ENCODE measurements at places on chromosomes 2 and 18.

GRCh38 chr18:59056706-59057492, 82.8 kb upstream of the SEC11C start:
- DNase-seq: peak; percentile 7

GRCh38 chr2:65598264-65598663, 165.9 kb upstream of the SPRED2 start:
- no peak for DNase-seq

DNA sequence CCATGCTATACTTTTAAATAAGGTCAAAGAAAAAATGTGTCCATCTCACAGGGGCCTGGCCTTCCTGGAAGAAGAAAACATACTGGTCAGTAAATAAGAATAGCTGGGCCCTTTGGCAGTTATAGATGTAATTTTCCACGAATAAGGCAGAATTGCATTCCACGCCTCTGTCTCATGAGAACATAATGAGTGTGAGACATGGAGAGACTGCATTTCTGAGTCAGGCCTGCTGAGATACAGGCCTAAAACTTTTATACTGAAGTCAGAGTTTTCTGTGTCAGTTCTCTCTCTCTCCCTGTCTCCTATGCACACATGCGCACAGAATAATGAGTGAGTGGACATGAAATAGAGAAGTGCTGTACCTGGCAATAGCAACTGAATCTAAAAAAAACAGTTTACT, 20.4 kb upstream of the IL1R1 start:
- no peak for DNase-seq

DNA sequence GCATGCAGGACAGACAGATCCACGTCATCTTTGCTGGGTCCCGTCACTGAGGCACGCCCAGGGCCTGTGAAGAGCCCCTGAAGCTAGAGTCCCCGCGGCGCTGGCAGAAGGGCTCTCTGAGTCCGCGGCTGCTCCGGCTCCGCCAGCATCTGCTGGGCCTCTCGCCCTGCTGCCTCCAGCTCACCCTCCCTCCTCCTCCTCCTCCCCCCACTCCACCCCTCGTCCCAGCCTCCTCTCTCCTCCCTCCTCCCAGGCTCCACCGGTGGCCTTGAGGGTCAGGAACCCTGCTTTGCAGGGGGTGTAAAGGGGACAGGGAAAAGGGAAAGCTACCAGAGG, at the start of gene TNS1:
TNS1 (minus strand) TSS at position 151 of the 336 bp plus-strand sequence; CDS start at position 28, 123 bp downstream.
- no peak for DNase-seq

DNA sequence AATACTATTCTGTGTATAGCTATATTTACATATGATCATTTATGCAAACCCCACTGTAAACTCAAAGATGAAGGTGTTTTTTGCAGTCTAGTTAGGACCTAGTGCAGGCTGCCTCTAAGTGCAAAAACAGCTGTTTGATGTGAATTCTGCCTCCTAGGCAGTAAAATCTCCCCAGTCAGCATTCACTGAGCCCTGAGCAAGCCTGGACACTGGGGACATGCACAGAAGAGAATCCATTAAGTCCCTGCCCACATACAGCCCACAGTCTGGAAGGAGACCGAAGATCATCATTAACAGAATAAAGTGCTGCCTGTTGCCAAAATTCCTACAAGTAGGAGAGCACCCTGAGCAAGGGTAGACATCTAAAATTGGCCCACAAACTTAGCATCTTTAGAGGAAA, 14.4 kb upstream of the BIN1 start:
- no peak for DNase-seq

DNA sequence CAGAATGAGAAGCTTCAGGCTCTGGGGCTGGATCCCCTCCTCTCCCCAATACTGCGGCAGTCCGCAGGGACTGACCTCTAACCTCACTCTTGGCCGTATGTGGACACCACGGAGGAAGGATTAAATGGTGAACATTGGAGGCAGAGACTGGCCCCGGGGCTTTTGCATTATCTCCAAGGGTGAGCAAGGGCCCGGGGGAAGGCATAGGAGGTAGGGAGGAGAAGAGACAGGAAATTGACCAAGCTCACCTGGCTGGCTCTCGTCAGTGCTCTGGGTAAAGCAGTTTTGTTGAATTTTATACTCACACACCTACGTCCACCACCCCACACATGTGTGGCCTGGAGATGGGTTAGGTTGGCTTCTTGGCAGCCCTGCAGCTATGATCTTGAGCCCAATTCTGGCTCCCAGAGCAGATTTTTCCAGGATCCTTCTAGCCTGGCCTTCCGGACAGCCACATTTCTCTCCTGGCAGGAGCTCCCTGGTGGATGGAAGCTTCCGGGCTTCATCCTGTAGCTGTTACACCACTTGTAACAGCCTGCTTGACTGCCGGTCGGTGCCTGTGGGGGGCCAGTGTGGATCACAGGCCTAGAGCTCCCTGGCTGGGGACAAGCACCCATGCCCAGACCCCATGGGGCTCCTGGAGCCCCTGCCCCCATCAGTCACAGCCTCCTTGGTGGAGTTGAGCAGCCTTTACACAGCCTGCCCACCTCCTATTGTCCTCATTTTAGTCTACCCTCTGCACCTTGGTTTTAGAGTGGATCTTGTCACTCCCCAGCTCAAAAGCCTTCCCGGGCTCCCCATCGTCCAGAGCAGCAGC, 7.6 kb downstream of the ITM2C start:
- DNase-seq: no peak

GRCh38 chr2:15674637-15675455, 83.2 kb downstream of the DDX1 start:
- DNase-seq: no peak

GRCh38 chr2:230444832-230445231, 28.8 kb downstream of the SP100 start:
- DNase-seq: no peak

DNA sequence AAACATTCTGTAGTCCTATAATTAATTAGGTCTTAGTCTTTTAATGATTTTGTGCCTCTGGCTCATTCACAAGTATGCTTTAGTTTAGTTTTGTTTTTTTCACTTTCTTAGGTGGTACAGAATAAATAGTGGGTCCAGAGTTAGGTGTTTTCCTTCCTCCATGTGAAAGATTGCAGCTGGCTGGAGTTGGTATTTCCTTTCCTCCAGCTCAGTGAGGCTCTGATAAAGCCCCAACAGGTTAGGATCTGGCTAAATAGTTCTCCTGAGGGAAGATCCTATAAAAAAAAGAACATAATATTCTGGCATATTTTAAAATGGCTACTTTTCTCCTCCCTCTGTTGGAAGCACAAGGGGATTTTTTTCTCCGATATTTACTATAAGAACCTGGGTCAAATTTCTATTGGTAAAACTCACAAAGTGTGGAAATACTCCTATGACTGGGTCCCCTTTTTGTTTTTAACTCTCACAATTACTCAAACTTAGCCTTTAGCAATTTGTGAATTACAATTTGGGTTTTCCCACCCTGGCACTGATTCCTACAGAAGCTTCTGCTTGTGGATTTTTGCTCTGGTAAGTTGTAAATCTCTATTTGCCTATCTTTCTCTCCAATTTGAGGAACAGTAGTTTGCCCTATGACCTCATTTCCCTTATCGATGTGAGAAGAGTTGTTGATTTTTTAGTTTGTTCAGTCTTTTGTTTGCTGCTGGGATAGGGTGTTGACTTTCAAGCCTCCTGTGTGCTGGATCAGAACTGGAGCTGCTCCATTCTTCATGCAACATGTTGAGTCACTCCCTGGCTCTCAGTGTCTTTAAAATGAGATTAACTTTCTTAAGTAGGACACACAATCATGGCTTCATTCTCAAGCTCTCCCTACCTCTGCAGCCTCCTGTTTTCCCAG, 500.9 kb downstream of the RNF144A start:
- DNase-seq: no peak

DNA sequence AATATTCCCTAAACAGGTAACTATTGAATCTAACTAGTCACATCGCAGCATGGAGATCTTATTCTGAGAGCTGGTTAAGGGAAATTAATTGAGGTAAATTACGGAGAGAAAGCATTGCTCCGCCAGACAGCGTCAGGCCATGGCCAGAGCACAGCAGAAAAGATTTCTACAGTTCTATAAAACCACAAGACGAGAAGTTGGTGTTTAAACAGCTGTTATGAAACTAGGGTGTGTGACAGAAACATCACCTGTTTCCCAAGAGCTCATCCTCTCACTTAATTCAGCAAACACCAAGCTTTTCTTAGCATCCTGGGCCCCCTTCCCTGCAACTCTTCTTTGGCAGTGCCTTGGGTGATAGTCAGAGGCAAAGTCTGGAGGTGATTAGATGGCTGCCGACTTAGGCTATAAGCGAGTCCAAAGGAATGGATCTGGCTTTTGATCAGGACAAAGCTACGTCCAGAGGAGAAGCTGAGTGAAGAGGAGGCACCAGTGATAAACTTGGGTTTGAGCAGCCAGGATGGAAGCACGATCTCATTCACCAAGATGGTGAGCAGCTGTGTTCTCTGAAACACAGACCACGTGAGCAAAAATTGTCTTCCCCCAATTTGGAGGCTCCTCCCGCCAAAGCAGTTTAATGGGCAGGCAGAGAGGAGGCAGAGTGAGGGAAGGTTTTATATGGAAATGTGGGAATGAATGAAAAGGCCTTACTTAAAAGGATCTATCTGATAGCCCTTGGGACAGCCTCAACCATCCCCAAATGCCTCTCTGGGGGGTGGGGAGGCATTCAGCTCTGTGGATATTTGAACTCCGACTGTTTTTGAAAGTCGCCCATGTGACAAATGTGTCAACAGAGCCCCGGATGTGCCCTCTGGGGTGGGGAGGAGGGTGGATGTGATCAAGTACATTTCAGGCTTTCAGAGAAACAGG, 57.8 kb downstream of the PKDCC start:
- DNase-seq: peak; percentile 46

GRCh38 chr18:27879540-27879939, 297.4 kb downstream of the CDH2 start:
- DNase-seq: no peak

DNA sequence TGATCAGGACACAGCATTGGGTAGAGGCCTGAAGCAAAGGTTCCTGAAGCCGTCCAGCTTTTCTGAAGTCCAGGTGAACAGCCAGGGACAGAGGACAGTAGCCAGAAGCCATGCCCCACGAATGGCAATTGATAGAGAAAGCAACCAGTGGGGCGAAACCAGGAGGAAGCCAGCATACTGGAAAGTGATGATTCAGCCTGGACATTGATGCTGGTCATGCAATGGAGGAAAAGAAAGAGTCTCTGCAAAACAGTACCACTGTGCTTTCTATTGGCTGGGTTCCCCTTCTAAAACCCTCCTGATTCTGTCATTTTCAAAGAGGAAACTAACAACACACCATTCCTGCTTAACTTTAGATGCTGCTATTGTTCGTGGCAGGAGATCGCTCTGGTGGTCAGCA, 221.4 kb upstream of the EPAS1 start:
- no peak for DNase-seq

DNA sequence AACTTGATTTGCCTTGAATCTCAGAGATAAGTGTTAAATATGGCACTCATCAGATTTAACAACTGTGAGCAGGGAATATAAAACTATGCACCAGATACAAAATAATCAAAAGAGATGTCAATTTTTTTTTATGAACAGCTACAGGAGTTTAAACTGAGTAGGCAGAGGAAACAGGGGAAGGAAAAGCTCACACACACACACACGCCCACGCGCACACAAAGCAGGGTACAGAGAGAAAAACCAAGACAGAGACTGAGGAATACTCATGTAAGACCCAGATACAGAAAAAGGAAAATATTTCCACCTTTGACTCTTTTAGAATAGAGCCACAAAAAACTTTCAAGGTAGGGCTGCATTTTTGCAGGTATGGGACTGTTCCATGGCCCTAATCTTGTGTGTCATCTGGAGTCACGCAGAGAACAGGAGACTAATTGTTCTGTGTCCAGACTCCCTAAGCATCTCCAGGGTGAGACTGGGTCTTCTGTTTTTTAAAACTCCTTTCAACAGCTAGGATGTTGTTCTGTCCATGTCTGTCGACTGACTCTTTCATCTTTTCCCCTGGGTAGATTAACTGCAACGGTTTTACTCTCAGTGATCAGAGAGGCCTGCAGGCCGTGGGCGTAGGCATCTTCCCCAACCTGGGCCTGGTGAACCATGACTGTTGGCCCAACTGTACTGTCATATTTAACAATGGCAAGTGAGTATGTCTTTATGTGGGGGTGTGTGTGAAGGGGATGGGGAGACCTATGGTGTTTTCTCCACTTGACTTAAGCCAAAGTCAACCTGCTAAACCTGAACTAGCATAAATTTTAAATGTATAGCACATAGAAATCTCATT, 23.0 kb downstream of the SMYD1 start:
- no peak for DNase-seq

GRCh38 chr18:71936744-71937143, 607.4 kb downstream of the CBLN2 start:
- no peak for DNase-seq

DNA sequence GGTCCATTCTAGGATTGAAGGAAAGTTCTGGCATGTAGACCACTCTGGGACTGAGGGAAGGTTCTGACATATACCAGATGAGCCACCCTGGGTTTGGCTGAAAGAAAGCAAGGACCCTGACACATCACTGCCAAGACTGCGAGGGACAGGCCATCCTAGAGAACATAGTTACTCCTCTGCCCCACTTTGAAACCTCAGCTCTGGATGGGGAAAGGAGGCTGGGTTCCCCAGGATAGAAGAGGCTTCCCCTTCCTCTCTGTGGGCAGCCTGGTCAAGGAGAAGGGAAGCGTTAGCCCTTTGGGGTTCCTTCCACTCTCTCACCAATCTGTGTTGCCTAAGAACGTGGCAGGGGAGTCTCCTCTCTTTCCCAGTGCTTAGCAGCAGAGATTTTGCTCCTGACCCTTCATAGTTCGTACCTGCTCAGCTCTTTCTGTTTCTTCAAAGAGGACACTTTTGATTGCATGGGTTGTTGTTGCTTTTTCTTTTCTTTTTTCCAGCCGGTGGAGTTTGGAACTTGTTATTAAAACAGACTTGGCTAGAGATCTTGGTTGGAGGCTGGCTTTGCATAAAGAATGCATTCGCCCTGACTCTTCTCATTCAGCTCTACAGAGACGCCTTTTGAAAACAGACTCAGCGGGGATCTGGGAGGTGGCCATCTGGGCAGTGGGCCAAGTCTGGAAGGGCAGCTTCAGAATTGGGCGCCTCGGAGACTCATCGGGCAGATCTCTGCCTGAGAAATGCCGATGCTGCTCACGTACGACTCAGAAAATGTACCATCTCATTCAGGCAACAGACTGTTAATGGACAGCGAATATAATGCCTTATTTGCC, 166.1 kb downstream of the CLIP4 start:
- no peak for DNase-seq

DNA sequence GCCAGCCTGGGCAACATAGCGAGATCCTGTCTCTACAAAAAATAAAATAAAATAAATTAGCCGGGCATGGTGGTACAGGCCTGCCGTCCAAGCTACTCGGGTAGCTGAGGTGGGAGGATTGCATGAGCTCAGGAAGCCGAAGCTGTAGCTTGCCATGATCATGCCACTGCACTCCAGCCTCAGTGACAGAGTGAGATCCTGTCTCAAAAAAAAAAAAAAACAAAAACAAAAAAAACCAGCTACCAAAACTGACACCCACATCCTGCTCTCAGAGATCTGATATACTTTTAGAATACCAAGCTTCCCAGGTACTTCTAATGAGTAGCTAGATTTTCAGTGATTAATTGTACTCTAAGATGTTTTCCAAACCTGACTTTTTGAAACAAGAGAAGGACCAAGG, 74.0 kb downstream of the TTC27 start:
- DNase-seq: no peak

Measured in stimulated activated CD8-positive, alpha-beta memory T cell treated with anti-CD3 and anti-CD28 coated beads, Interleukin-7, amount 100 ng/mL, for 1 hour (primary cell).